ENCODE measurements at places on chromosomes 11 and 22.

DNA sequence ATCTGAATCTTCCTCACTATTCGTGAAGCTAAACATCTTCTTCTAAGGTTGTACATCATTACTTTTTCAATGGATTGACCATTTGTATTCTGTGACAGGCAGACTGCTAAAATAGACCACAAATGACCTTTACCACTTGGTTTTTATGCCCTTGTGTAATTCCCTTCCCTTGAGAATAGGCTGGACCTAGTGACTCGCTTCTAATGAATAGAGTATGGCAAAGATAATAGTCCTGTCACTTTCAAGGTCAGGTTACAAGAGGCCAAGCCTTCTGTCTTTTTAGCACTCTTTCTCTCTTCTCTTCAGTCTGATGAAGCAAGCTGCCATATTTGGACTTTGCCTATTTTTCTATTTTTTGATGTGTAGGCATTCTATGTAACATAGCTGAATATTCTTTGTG is 492.9 kb downstream of the SOX6 start:
- DNase-seq = no peak

- DNase-seq = no peak
Measured at GRCh38 chr11:120391854-120392253, 55.6 kb downstream of the ARHGEF12 start.

- no peak for DNase-seq
Measured at GRCh38 chr22:31139866-31140716, at the start of gene PLA2G3. Gene PLA2G3 (minus strand): TSS chr22:31140508. CDS start chr22:31140354, 154 bp downstream.

- no peak for DNase-seq
Measured at GRCh38 chr11:9017773-9018172, 14.0 kb upstream of the NRIP3 start.

DNA sequence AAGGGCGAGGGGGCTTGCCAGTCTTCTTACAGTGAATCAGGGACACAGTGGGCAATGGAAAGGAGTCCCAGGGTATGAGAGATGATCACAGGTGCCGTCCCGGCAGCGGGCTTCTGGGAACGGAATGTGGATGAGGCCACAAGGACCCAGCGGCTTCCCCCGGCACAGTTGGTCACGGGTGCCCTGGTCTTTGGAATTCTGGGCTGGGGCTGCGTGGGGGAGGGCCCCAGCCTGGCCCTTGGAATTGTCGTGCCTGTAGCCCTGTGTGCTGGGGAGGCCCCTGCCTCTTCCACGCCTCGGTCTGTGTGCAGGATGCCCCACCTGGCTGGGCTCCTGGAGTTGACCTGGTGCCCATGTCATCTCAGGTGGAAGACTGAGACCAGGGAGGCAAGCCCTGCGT is 76.6 kb downstream of the FBLN1 start:
- no peak for DNase-seq

- DNase-seq = no peak
Measured at GRCh38 chr11:58134151-58134550, 8.8 kb upstream of the OR9I1 start.

- DNase-seq = no peak
Measured at GRCh38 chr11:64624883-64625481, 34.0 kb downstream of the SLC22A12 start.

All from NCI-H2081 treated with DMSO at 0.1 percent for 48 hours (cell line).